ENCODE measurements at places on chromosomes 1 and 21.

- DNase-seq, result no peak
Measured at GRCh38 chr1:118486199-118486598, 301.2 kb upstream of the SPAG17 start.

DNA sequence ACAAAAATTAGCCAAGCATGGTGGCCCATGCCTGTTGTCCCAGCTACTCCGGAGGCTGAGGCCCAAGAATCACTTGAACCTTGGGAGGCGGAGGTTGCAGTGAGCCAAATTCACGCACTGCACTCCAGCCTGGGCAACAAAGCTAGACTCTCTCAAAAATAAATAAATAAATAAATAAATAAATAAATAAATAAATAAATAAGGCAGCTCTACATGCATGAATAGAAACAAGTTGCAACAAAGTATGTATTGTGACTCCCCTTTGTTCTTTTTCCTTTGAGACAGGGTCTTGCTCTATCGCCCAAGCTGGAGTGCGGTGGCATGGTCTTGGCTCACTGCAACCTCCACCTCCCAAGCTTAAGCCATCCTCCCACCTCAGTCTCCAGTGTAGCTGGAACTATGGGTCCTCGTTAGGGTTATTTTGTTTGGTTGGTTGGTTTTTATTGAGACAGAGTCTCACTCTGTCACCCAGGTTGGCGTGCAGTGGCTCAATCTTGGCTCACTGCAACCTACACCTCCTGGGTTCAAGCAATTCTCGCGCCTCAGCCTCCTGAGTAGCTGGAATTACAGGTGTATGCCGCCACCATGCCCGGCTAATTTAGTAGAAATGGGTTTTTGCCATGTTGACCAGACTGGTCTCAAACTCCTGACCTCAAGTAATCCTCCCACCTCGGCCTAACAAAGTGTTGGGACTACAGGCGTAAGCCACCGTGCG, 8.0 kb downstream of the USP48 start:
- no peak for DNase-seq

GRCh38 chr1:218182455-218182854, 102.6 kb upstream of the RRP15 start:
- no peak for DNase-seq

DNA sequence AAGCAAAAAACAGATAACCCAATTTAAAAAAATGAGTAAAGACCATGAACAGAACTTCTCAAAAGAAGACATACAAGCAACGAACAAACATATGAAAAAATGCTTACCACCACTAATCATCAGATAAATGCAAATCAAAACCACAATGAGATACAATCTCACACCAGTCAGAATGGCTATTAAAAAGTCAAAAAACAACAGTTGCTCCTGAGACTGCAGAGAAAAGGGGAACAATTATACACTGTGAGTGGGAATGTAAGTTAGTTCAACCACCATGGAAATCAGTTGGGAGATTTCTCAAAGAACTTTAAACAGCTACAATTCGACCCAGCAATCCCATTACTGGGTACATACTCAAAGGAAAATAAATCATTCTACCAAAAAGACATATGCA, 131.6 kb downstream of the PTGER3 start:
- no peak for DNase-seq

DNA sequence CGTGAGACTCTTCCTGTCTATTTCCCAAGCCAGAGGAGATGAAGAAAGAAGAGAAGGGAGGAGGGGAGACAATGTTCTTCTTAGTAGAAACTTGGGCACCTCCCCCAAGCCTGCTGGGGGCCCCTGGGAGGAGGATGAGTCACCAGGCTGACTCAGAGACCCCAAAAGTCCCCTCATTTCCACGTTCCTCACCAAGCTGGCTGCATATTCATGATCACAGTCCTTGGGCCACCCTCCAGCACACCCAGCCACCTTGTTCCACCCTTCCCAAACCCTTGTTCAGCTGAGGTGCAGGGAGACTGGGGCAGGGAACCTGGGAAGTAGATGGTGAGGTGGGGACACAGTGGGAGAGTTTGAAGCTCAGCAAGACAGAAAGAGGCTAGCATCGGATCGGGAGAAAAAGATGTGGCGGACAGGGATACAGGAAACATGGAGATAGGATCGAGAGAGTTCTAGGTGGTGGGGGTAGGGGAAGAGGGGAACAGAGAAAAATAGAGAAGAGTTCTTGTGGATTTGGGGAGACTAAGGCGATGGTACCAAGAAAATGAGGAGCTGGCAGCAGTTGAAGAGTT, 712 bp downstream of the RAB13 start:
- no peak for DNase-seq

DNA sequence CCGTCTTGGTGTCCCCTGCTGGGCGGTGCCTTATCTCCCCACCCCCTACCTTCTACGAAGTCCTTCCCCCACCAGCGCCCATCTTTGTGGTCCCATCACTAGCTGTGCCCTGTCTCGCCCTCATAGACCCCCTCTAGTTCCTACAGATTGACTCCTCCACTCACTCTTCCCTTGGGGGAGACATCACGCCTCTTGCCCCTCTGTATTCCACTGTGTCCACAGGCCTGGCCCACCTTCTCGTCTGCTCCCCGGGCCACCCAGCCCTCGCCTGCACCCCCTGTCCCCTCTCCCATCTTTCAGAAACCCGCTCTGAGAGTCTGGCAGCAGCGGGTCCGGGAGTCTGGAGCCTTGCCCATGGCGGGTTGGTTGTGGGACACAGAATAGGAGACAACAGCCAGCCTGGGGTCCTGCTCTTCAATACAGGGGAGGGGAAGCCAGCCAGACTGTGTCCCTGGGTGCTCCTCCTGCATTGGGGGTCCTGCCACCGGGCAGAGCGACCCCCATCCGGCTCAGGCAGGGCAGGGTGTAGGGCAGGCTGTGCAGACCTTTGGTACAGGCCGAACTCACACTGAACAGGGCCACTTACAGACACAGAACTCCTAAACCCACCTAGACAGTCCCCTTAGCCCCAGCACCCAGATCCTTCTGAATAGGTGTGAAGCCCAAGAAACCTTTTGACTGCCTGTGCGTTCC, 1.1 kb downstream of the RNF187 start:
- no peak for DNase-seq

DNA sequence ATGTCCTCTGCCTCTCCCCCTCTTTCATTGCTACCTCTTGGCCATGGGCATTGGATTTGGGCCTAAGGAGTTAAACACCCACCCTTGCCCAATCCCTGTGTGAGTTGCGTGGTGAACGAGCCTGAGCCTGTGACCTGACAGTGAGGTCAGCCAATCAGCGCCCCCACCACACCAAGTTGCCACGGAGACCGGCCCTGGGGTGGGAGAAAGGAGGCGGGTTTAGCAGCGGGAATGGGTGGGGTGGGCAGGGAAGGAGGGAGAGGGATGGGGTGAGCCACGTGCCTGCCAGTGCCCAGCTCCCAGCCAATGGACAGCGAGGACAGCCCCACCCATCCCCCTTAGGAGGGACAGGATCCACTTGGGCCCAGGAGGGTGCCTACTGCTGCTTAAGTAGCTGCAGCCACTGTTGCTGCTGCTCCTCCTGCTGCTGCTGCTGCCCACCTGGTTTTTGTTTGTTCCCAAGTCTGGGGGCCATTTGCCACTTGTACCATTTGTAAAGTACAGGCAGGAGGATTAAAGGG, 9.5 kb downstream of the ZBTB7B start:
- no peak for DNase-seq

- DNase-seq, result no peak
Measured at GRCh38 chr1:92822879-92823278, 9.0 kb upstream of the RPL5 start.
